Kasumi-1 (cell line): ENCODE measurements at places on chromosomes 2 and 18.

GRCh38 chr18:9712611-9713010 is 4.5 kb downstream of the RAB31 start:
- DNase-seq = no peak

- no peak for DNase-seq
These were observed 448.3 kb downstream of the CDH2 start for GRCh38 chr18:27728659-27729058.

- no peak for DNase-seq
These were observed 12.8 kb downstream of the DNAJB2 start for GRCh38 chr2:219291910-219292490.

- no peak for DNase-seq
These were observed 8.1 kb downstream of the NBEAL1 start for GRCh38 chr2:203022751-203023150.

- no peak for DNase-seq
These were observed 896.0 kb upstream of the PIK3C3 start for GRCh38 chr18:41059126-41059415.

DNA sequence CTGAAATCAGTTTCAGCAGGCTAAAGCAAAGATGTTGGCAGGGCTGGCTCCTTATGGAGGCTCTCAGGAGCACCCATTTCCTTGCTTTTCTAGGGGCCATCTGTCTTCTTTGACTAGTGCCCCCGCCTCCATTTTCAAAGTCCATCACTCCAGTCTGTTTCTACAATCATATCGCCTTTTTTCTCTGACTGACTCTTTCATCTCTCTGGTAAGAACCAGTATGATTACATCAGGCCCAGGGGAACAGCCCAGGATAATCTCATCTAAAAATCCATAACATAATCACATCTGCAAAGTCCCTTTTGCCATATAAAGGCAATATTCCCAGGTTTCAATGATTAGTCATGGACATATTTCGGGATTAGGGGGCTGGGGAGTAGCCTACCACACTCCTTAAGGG is 57.0 kb downstream of the CUL3 start:
- DNase-seq = no peak

DNA sequence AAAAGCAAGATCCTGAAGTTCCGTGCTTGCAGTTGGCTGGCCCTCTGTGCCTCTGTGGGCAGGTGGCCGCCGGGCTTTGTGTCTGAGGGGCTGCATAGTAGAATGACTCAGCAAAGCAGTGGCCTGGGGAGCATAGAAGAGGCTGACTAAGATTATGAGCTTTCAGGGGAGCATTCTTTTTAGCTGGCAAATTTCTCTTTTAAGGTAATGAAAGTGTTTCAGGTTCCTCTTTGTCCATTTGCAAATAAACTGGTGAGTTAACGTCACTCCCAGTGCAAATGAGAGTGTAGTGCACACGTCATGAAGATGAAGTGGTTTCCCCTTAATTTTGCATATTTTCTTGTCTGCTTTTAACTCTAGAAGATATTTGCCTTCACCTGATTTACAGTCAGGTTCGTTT is 98.6 kb downstream of the BCL2L11 start:
- no peak for DNase-seq

DNA sequence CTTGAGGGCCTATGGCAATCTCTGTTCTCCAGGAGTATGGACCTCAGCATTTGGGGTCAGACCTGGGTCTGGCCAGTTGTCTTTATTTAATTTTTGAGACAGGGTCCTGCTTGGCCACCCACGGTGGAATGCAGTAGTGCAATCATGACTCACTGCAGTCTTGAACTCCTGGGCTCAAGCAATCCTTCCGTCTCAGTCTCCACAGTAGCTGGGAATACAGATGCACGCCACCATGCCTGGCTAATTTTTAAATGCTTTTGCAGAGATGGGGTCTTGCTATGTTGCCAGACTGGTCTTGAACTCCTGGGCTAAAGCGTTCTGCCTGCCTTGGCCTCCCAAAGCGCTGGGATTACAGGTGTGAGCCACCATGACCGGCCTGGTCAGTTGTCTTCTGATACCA is 46.4 kb upstream of the INHBB start:
- DNase-seq = no peak

DNA sequence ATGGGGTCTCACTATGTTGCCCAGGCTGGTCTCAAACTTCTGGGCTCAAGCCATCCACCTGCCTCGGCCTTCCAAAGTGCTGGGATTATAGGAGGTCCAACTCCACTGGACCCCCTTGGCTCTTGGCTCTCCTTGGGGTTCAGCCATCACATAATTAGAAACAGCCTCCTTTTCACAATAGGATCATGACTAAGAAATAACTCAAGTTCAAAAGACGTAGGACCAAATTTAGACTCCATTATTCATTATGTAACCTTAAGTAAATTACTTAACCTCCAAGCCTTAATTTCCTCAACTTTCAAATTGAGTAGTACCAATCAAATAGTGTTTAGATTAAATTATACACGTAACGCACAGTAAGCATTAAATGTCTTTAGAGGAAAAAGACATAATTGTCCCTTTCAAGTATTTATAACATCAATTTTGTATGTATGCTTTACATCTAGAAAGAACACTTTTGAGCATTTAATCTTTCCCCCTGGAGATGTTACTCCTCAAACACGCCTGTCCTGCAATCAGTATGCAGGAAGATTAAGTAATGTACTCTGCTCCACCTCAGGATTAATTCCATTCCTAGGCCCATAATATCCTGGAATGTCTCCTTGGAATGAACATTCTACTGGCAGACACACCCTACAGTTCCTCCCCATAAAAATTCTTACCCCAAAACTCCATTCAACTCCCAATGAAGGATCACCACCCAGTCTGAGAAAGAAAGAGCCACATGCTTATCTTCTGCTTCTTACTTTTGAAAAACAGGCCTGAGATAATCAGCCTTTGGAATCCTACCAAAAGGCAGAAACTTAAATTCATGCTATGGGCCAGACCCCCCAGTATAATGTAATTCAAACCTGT is 49.1 kb downstream of the COBLL1 start:
- DNase-seq = no peak

GRCh38 chr2:173354073-173354581 is 545 bp upstream of the CDCA7 start:
- peak; percentile 81 for DNase-seq

DNA sequence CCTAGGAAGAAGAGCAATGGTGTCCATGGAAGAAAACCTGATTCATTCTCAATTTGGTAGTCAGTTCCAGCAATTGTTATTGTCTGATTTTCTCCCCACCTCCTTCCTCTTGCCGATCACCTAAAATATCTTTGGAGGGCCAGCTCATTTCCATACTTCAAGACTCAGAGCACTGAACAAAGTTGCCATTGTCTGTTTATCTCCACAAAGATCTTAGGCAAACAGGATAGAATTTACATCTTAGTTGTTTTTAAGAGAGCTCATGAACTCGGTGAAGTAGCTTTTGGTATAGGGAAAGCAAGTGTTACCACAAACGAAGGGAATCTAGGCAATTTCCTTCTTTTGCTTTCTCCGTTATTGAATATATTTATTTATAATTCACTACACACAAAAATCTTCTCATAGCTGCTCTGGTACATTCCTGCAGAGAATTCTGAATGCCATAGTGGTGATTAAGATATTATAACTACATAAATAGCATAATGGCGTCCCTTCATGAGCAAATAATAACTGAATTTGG is 41.5 kb upstream of the CHST9 start:
- DNase-seq = no peak

- no peak for DNase-seq
These were observed 1354.6 kb upstream of the NRXN1 start for GRCh38 chr2:52386433-52387030.

DNA sequence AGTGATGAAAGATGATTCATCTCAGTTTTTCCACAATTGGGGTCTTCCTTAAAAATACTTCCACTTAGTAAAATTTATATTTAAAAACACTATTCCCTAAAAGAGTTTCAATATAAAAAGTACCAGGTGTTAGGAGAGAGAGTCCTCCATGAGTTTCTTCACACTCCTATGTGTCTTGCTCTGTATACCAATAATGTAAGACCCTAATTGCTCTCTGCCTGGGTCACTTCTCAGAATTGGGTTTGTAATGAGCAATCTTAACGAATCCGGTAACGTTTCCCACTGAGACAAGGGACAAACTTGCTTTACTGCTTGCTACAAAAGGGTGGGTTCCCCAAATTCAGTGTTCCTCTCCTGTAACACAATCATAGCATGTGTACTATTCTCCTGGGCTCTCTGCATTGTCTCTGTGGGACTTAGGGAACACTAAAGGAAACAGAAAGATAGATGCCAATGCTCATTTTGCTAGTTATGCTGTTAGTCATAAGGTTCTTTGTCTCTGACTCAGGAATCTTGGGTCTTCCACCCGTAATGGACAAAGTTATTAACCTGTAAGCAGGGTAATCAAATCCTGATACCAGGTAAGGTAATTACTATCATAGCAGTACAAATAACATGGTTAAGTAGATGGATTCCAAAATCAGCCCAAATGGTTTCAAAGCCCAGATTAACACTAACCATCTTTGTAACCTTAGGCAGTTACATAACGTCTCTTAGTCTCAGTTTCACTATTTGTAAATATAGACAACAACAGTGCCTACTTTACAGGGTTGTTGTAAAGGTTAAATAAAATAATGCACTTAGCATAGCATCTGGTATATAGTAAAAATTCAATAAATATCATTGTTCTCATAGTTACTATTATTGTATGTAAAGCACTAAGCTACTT is 46.3 kb downstream of the ITSN2 start:
- no peak for DNase-seq
